ENCODE measurements at places on chromosomes 3 and 15.

DNA sequence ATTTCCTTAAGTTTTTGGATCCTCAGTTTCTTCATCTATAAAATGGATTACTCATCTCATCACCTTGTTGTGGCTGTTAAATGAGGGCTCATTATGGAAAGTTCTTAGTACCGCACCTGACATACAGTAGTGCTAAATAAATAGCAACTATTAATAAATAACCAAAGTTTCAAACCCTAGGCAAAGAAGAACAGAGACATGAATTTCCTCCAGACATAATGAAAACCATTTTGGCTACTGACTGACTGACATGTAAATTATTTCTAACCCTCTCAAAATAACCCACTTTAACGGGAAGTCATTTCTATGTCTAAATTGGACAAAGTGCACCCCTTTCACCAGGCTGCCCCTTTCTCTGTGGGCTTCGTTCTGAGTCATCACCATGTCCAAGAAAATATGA lies 17.4 kb upstream of the KLHL6 start:
- no peak for DNase-seq

DNA sequence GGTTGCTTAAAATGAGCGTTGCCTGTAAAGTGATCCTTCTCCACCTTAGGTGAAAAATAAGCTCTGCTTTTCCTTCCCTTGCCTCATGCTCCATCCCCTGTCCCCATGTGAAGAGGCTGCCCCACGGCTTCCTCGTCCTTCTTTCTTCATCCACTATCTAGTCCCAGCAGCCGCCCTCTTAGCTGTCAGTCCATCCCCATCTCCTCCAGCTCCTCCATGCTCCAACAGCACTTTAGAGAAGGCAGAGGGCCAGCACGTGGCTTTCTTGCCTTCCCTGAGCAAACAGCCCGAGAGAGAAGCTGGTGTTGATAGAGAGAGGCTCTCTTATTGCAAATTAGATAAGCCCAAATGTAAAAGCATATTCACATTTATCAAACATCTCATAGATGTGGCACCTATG lies 9.0 kb upstream of the TMEM41A start:
- DNase-seq = no peak

DNA sequence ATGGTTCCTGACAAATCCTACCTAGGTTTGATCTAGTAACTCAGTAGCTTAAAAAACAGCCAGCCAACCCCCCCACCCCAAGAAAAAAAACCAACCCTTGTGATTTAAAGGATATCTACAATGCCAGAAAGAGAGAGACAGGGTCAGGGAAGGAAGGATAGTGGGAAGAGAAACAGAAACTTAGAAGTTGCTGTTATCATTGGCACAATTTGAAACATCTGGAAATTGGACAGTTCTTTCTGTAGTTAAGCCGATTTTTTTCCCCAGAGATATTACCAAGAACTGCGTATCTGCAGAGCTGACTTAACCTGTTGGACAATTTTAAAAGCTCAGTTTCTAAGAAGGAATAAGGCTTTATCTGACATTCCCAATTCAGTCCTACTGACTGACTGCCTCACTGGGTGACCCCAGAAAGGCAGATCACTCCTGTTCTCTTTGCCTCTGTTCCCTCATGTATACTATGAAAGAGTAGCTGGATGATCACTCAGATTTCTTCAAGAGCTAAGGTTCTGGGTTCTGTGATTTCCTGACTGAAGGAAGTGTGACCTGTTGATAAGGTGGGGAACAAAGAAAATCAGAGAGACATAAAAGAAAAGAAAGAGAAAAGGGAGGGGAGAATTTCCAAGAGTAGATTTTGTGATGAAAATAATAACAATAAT lies 128.3 kb downstream of the MAP2K5 start:
- DNase-seq = no peak

- DNase-seq = no peak
Observed at GRCh38 chr15:71632576-71633195, 177.7 kb upstream of the NR2E3 start.

DNA sequence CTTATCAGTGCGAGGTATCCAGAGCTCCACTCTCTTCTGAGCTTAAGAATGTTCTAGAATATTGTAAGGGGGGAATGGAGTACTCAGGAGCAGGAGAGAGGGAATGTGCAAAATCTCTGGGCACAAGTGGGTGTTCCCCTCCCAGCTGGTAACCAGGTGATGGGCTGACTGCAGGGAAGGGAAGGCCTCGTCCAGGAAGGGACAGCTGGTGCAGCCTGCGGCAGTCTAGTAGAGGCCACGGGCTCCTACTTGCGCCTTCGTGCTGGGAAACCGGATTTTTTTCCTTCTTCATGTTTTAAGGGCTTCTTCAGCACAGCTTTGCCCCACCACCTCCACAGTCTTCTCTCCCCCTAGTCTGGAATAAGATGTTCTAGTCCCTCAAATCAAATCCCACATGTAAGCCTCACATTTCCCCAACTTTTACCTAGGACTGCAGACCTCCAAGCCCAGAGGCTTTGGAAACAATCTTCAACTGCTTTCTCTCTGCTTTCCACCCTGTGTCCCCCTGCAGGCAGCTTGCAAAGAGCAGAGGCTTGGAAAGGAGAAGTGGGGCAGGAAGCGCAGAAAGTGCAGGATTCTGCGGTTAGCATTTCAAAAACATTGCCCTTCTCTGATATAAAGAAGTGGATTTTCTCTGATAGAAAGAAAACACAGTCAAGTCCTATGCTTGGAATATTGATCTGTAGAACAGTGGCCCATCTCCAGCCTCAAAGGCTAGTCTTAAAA lies 11.9 kb upstream of the CGNL1 start:
- DNase-seq = no peak

DNA sequence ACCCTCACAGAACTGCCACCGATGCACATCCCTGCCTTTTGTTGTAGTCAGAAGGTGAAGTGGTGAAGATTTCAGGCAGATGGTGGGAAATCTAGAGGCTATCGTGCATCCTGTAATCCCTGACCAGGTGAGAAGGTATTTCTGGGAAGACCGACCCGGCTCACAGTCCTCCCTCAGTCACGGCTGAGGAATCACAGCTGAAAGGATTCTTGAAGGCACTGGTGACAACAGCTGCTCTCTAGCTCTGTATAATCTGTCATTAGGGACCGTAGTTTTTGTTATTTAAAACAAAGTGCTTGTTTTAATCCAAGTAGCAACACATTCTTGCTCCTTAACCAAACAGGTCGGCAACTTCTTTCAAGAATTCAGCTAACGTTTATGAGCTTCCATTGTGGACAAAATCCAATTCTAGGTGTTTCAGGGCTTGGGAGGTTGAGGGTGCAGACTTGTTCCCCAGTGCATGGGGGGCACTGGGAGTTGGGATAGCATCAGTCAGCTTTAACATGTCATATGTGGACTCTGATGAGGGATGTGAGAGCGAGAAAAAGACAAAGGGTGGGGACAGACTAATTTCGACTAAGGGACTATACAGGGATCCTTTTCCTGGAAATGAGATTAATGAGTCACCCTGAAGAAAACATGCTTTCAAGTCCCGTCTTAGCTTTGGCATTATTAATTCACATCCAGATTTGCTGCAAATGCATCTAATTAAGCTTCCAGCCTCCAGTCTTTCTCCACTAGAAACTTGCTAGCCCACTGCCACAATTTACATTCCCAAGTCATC lies 141.0 kb upstream of the RASGRP1 start:
- no peak for DNase-seq

GRCh38 chr3:134076851-134077250 lies 47.1 kb upstream of the SLCO2A1 start:
- DNase-seq = no peak

GRCh38 chr15:88637841-88638625 lies 783 bp upstream of the ISG20 start:
- no peak for DNase-seq

GRCh38 chr3:54792584-54792983 lies 135.3 kb downstream of the LRTM1 start:
- no peak for DNase-seq

DNA sequence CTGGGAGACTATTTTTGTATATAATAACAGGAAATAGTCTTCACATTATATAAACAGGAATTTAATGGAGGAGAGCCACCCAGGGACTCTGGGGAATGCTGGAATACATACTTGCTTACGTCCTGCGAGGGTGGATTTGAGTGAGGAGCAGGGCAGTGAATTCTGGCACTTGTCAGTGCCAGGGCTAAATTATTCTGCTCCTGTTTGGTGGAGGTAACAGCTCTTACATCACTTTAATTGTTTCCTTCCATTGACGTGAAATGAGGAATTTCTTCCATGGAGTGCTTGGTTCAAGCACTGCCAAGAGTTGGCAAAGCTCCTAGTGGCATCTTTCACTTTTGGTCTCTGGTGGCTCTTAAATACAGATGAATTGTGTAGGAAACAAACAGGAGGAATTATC lies 94.1 kb upstream of the GOLGA8J start:
- no peak for DNase-seq

- no peak for DNase-seq
Observed at GRCh38 chr15:63530235-63530634, 25.8 kb downstream of the USP3 start.

DNA sequence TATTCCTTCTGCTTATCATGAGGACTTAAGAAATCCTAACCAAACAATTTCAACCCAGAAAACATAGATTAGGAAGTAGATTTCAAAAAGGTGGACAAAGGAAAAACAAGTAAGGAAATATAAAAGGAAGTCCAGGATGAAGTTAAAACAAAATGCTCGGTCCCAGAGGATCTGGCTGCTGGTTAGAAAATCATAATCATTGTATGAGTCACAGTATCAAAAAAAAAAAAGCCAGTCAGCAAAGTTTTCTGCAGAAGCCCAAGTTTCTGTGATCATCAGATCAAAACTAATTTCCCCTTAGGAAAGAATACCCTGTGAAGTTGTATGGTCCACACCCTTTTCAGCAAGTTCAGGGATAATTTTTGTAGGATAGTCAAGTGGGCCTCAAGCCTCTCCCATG lies 43.0 kb upstream of the LRTM1 start:
- DNase-seq = no peak

GRCh38 chr3:197132916-197133530 lies 103.4 kb upstream of the MELTF start:
- no peak for DNase-seq

DNA sequence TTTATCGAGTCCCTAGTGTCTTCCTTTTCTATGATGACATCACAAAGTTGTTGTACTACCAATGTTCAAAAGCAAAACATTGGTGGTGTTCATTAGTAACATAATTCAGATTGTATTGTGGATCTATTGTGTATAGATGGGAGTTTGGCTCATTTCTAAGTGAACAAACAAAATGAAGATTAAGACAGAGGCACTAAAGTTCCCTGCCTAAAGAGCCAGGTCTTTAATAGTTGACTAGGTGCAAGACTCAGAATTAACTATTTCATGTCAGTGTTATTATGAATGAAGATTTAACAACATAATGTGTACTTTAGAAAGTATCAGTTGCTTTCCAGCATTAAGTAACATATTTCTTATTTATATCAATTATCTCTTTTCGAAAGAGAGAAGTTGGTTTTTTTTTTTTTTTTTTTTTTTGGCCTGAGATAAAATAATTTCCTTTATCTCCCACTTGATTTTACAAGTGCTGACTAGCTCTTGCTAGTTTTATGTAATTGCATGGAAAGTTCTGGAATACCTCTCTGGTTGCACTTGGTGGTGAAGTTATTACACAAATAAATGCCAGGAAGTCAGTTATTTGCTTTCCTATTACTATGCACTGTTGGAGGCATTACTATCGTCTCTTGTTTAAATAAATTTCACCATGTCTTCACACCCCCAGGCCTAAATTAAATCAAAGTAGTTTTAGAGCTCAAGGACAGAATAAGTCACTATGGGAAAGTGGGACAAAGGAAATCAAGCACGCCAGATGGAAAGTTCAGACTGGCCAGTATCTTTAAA lies 48.7 kb downstream of the NAALADL2 start:
- DNase-seq = no peak

GRCh38 chr15:75947092-75947491 lies 43.4 kb downstream of the FBXO22 start:
- peak; percentile 61 for DNase-seq

GRCh38 chr3:188053036-188053340 lies 101.0 kb upstream of the LPP start:
- no peak for DNase-seq

DNA sequence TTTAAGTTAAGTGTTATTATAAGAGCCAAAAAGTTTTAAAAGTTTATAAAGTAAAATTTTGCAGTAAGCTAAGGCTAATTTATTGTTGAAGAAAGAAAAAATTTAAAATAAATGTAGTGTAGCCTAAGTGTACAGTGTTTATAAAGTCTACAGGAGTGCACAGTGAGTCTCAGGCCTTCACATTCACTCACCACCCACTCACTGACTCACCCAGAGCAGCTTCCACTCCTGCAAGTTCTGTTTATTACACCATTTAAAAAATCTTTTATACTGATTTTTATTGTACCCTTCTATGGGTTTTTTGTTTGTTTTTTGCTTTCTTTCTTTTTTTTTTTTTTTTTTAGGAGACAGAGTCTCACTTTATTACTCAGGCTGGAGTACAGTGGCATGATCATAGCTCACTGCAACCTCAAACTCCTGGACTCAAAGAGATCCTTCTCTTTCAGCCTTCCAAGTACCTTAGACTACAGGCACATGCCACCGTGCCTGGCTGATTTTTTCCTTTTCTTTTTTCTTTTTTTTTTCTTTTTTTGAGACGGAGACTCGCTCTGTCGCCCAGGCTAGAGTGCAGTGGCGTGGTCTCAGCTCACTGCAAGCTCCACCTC lies 25.9 kb downstream of the CSTA start:
- DNase-seq = peak; percentile 16

DNA sequence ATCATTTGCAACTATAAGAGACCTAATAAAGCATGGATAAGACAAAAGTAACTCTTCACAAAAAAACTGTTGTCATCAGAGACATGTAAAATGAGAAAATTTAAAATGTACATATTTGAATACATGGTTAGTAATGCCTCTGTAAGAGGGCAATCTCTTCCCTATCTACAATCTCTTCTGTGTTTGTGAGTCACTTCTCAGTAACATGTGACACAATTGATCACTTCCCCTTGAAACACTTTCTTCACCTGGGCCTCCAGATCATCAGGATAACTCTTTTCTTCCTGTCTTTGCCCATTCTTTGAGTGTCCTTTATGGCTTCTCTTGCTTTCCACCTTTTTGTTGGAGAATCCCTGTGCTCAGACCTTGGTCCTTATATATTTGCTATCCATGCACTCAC lies 50.4 kb downstream of the TFDP2 start:
- no peak for DNase-seq

DNA sequence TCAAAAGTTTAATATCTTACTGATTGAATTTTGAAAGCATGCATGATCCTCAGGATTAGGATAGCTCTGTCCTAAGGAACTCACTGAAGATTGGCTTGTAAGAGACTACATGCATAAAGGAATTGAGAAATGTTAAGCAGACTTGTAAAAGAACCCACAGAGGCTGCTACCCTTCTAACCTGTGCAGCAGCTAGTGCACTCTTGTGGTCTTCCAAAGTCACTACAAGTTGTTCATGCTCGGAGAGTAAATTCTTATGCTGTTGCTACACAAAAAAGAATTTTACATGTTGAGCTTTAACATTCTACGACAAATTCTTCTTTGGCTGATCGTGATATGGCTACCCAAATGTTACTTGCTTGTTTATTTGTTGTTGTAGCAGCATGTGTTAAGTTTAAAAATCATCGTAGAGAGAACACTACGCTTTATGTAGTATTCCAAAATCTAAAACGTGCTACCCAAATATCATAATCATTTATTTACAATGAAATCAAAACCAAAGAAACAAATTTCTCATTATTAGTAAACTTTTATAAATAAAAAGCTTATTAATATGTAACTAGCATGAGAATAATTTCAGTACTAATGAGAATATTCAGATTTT lies 55.0 kb downstream of the GOLIM4 start:
- DNase-seq = peak; percentile 36
